ENCODE measurements at places on chromosomes 13 and 19.
A peak's percentile ranks its signal among the peaks of the same experiment; 100 is the strongest.

- no peak for DNase-seq
These were observed 158.0 kb downstream of the TM9SF2 start for GRCh38 chr13:99659226-99659625.

DNA sequence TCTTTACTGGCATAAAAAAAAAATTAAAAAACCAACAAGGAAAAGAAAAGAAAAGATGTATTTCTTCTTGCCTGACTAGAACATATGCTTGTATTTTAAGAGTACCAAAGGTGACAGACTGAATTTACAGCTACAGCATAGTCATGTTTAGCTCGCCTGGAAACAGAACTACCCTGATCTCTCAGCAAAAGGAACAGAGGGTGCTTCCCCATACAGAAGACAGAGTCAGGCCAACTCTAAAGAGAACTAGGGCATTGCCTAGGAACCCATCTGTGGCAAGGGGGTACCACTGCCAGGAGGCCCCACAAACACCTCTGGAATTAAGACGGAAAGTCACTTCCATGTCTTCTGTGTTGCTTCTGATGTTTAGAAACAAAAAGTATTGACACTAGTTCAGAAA is 252.1 kb upstream of the STARD13 start:
- DNase-seq, result no peak

GRCh38 chr19:10120538-10121189 is 965 bp upstream of the EIF3G start:
- peak; percentile 55 for DNase-seq

DNA sequence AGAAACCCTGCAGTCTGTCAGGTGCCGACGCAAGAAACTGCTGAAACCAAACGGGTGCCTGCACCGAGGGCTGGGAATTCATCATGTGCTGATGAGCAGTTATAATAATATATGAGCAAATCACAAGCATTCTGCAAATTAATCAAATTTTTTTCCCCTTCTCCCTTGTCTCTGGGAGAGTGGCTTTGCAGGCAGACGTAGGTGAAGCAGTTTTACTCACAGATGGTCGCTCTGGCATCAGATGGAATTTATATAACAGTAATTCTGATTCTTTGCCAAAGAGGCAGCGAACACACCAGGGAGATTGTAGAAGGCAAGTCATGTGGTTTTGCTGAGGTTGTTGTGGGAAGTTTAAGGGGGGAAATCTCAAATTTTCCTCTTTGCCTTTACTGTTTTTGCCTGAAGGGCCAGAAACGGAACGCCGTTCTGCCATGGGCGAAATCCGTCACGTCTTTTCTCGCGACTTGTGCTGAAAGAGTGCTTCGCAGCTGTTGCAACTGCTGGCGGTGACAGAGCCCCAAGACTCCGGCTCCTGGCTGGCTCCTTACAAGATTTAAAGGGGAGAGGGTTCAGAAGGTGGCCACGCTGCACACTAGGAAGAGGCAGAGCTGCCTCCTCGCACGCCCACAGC is 320.1 kb downstream of the ZNF536 start:
- no peak for DNase-seq

GRCh38 chr13:30892966-30893365 is 13.1 kb upstream of the MEDAG start:
- DNase-seq, result no peak

- no peak for DNase-seq
These were observed at the start of gene PNMA8A for GRCh38 chr19:46471116-46471733. PNMA8A (minus strand) TSS chr19:46471563; CDS start chr19:46471035, 528 bp downstream.

- no peak for DNase-seq
These were observed 28.4 kb upstream of the CEACAM21 start for GRCh38 chr19:41547569-41547968.

DNA sequence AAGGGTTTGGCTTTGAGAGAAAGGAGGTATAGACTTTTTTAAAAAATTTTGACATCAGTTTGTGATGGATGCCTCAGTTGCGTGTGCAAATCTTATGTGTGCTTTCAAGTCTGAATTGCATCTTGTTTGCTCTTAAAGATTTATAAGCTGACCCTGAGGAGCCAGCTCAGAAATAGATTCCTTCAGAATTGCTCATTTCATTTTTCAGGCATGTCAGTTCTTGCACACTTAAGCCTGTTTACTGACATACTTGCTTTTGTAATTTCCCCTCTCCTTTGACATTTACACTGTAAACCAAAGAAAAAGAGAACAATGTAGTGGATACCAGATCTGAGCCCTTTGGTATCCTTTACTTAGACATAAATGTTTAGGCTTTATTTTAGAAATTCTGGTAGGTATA is 87.6 kb downstream of the RNF17 start:
- no peak for DNase-seq

GRCh38 chr19:54156953-54157352 is 2.6 kb downstream of the LENG1 start:
- DNase-seq, result no peak

DNA sequence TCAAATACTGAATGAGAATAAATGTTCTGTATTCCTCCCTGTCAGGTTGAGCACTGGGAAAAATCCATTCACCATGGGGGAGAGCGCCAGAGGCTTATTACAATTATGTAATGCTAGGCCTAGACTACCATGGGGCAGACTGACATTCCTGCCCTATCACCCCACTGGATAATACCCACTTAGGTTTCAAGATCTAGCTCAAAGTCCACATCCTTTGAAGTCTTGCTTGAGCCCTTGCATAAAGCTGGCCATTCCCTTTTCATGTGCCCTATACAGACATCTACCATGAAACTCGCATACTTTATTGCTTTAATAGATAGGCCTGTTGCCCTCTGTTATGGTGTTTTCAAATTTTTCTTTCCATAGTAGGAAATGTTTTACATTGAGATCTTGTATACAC is 149.3 kb downstream of the RGCC start:
- DNase-seq, result no peak

DNA sequence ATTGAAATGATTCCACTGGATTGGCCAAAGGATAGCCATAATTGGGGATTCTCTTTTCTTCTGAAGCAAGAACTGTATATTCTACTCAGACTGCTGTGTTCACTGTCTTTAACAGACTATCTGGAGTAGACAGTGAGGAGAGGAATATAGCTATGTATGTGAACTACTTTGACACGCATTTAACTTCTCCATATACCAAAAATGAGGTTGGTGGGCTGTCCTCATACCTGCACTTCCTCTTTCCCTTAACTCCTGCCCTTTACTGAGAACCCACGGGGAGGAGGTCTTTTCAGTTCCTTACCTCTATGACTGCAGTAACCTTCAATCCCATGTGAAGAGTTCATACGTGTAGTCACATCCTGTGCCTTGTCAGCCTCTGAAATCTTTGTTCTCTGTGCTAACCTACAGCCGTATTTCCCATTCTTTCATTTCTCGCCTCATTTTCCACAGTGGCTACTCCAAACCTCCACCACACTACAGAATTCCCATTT is 305.8 kb downstream of the MTUS2 start:
- DNase-seq, result no peak

GRCh38 chr13:46541210-46541609 is 11.8 kb upstream of the LRCH1 start:
- DNase-seq, result no peak

- no peak for DNase-seq
These were observed 4.8 kb downstream of the TJP3 start for GRCh38 chr19:3712663-3713611.

Data from T1000 (cell line).